ENCODE measurements at places on chromosomes 5 and 9.

GRCh38 chr5:157778121-157778805, 34.8 kb downstream of the LSM11 start:
- peak; percentile 77 for DNase-seq

DNA sequence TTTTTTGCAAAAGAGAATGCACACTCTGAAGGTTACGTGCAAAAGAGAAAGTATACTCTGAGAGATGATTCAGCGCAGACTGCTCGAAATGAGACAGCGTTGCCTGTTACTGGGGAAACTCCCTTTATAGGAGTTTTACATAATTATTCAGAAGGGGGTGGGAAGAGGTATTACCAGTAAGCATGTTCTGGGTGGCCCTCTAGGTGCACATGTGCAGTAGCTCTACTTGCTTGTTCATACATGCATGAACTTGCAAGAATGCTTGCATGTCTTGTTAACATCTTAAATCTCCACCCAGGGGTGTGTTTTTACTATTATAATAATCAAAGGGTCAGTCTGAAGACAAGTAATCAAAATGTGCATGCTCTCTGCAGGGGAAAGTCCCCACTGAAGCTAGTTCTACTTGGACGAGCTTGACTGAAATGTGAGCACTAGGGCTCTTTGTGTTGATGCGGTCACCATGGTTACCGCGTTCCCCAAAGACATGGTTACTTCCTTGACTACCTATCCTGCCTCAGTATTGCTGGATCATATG, 75.5 kb downstream of the SGCD start:
- peak; percentile 5 for DNase-seq

DNA sequence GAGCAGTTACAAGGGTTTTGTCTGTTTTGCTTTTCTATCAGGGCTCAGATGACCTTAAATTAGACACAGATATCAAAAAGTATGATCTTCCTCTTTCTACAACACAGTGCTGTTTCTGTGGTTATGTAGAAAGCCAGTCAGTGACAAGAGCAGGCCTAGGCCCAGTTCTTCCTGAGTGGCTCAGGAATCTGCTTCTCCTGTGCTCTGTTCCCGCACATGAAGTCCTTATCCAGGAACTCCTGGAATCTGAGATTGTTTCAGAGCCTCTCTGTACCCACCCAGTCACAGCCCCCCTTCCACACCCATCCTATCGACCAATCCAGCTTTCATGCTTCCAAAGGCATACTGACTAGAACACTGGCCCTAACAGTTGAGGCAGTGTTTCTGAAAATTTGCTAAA, 40.4 kb upstream of the SMU1 start:
- peak; percentile 63 for DNase-seq

GRCh38 chr5:172541099-172541772, 86.9 kb upstream of the SH3PXD2B start:
- no peak for DNase-seq

- DNase-seq, result no peak
These were observed 114.6 kb upstream of the SAP30L start for GRCh38 chr5:154331232-154331631.

DNA sequence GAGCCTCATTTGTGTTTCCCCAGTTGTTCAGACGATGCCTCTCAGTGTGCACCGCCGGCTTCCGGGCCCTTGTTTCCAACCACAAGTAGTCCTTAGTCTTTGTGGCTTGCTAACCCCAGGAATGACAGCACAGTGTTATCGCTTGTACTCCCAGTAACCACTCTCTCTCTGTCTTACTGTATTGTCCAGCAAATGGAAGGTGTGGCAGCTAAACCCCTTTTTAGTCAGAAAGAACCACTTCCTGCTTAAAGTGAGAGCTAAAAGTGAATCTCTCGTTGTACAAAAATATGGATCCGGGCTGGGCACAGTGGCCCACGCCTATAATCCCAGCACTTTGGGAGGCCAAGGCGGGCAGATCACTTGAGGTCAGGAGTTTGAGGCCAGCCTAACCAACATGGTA, 61.3 kb downstream of the ENC1 start:
- DNase-seq, result peak; percentile 78

DNA sequence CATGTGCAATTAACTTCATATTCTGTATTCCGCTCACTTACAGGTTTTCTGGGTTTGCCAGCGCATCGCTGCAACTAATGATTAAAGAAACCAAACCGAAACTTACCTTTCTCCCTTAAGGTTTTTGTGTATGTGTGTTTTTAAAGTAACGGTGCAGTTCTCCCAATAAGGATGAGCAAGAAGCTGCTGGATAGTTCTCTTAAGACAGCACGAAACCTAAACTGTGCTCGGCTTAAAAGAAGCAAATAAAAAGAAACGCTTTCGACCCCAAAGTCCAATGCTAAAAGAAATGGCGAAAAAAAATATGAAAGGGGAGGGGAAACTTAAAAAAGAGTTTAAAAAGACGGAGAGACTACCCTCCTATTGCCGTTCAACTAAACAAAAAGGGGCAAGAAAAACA, 340 bp downstream of the ELAVL2 start:
- DNase-seq, result peak; percentile 22

GRCh38 chr9:89422151-89422975, 75.5 kb downstream of the SEMA4D start:
- peak; percentile 75 for DNase-seq

GRCh38 chr5:129962506-129962905, 58.2 kb downstream of the CHSY3 start:
- no peak for DNase-seq

- no peak for DNase-seq
These were observed 26.4 kb downstream of the LPCAT1 start for GRCh38 chr5:1497242-1497777.

DNA sequence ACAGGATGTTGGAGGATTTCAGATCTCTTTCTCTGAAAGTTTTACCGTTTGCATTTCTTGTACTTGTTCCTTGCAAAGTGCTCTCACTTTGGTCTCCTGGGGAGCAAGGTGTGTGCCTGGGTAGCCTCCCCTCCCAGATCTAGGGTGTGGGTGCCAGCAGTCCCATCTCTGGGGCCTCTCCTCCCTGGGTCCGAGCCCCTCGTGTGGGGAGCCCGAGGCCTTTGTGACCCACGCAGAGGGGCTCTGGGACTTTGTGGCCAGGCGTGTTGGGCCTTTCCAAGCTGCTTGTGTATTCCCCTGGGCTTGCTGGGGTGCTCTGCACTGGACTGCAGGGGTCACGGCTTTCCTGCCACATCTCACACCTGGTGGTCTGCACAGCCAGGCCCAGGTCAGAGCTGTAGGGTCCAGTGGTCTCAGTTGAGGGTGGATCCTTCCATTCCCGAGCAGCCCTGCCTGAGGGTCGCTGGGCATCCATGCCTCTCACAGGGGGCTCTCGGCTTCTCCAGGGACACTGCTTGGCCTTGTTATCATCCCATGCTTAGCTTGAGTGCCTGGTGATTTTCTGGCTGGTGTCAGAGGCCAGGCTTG, 96.3 kb downstream of the CACNA1B start:
- DNase-seq, result no peak

DNA sequence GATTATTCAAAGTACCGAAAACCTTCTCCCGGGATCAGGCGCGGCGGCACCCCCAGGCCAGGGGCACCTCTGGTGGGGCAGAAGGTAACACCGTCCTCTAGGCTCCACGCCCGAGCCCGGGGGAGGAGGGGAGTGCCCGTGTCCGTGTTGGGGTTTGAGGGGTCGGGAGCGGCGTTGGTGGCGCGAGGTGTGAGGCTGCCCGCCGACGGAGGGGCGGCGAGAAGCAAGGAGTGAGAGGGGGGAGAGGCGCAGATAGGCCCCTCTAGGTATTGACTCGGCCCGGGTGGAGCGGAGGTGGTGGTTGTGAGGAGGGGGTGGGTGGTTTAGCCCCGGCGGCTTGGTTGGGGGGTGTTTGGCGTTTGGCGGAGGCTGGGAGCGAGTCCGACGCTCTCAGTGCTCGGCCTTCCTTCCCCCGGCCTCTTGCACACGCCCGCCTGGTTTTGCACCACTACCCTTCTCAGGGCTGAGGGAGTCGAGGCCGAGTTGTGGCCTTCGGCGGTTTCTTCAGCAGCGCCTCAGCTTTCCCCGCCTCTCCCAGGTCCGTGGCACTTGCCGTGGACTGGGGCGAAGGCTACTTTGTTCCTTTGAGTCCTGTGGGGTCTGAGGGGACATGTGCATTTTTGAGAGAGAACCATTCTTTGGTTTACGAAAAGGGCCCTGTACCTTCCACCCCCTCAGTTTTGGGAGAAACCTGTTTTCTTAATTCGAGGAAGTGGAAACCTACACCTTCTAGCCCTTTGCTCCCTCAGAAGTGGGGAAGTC, 450 bp downstream of the GPBP1 start:
- DNase-seq, result peak; percentile 53

GRCh38 chr9:89502671-89503070, 4.8 kb upstream of the SEMA4D start:
- DNase-seq, result no peak

GRCh38 chr5:148887123-148887881, 60.9 kb downstream of the ADRB2 start:
- DNase-seq, result no peak

DNA sequence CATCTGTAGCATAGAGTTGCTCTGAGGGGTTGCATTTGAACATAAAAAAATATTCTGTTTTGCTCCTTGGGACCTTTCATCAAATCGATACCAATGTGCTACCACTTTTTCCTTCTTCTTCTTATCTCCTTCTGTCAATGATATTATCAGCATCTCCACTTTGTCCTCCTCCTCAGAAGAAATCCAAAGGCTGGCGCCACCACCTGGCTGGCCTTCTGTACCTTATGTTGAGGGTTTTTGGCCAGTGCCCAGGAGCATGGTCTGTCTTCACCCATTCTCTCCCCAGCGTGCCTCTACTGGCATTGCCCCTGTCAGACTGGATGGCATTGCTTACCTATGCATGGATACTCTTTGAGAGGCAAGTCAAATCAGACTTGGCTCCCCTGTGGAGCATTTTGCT, 167.2 kb downstream of the CFAP90 start:
- no peak for DNase-seq

DNA sequence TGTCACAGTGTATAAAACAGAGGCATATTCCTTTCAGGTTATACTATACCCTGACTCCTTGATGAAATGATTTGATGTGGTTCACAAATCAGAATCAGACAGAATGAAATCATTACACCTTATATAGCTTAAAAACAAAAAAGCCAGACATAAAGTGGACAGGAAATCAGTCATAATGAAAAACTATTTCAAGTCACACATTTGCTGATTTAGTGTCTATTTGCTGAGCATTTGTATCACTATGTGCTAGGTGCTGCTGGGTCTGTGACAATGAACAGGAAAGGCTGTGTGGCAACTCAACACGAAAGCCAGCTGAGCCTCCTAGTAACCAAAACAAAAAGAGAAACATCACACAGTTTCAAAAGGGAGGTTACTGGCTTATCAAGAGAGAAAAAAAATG, 194.0 kb downstream of the EFNA5 start:
- no peak for DNase-seq

GRCh38 chr5:58133631-58134296, 326.1 kb downstream of the PLK2 start:
- no peak for DNase-seq

- DNase-seq, result no peak
These were observed 422.7 kb downstream of the MTRR start for GRCh38 chr5:8291641-8292040.

DNA sequence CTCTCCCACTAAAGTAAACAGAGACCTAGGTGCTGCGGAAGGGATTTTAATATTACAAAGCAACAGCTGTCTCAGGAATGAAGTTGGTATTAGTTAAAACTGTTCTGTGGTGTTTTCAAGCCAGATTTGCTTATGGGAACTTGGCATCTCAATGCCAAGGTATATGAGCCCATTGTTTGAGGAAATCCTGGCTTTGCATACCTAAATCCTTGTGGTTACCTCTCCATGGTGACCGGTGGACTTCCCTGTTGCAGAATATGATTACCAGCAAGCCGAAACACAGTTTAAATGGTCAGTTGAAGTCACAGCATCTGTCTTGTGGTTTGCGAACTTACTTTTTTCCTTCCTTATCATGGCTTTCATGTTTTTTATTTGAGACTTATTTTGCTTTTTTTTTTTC, 62.3 kb upstream of the TXNDC8 start:
- peak; percentile 11 for DNase-seq

- peak; percentile 34 for DNase-seq
These were observed 729.8 kb downstream of the EFNA5 start for GRCh38 chr5:106940986-106941385.

DNA sequence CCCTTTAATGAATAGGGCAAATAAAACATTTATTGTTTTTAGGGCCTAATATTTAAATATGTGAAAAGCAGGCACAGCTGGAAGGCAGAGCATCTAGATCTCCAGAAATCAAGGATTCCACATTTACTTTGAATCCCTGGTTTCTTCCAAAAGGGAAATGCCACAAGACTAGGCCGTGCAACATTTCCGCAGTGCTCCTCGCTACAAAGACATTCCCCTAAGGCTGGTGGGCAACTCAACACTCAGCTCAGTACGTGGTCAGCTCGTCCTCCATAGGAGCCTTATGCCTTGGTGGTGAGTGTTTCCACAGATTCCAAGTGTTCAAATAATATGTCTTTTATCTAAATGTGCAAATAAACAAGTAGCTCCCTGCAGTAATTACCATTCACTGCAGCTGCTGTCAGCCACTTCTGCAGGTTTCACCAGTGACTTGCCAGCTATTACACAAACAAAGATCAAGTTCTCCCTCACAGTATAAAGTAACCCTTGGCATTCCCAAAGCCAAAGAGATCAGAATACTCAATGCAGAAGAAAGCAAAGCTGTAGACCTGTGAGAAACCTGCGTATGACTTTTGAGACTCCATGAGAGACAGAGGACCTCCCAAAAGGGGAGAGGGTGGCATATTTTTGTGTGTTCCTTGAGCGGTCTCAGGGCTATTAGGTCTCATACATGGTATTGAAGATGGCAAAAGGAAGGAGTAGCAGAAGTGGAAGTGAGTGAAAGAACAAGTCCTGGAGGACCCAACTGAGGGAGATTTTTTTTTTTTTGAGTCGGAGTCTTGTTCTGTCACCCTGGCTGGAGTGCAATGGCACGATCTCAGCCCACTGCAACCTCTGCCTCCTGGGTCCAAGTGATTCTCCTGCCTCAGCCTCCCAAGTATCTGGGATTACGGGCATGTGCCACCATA, 38.0 kb upstream of the TENT2 start:
- no peak for DNase-seq

- no peak for DNase-seq
These were observed 29.2 kb upstream of the RASGRF2 start for GRCh38 chr5:80930940-80931339.

DNA sequence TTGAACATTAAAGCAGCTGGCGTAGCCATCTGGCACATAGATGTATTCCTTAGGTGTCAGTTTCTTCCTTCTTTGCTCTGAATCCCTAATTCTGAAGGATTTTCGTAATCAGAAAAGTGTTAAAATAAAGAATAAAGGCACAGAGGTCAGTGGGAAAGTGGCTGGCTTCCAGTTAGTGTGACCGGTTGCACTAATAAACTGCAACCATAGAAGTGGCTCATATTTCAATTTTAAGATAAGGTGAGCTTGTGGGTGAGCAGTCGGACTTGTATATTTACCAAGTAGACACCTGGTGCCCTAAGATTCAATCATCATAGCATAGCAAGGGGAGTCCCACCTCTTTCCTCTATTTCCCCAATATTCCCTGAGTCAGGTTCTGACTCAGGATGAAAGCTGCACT, 459.6 kb downstream of the ACTL7B start:
- no peak for DNase-seq

DNA sequence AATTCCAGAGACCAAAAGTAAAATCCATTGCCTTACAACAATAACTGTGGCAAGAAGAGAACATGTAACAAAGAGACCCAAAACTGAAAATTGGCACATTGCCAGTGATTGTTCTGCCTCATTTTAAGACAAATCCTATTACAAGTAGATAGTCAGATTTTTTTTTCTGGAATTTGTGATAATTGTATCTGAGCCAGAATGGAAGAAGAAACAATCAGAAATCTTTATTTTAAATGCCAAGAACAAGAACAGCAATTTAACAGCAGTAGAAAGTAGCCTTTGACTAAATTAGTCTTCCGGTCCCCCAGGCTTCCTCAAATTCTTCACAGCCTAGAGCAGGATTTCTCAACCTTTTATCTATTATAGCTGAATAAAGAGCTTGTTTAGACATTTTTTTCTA, 106.7 kb upstream of the PTPN3 start:
- DNase-seq, result no peak

Measured in astrocyte of the hippocampus (primary cell).